ENCODE measurements at places on chromosomes 1 and 21. TPM values are rescaled to one million over a fixed set of nuclear protein-coding genes. Genes with fewer than 3 reads are reported as not detected.

Gene C1orf94
- total RNA-seq, result not detected

Gene C1QB
- total RNA-seq, result 165 TPM

DNA sequence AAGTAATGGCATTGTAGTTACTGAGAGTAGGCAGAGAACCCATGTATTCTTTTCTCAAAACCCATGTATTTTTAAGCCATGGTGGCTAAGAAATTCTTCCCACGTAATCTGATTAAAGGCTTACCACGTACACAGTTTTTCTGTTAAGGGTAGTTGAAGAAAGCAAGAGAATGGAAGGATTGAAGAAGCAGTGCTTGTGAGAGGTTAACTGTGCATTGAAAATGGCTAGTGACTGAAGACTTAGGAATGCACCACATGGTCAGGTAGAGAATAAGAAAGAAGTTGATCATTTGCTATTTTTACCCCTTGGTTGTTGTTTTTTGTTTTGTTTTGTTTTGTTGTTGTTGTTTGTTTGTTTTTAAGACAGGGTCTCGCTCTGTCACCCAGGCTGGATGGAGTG, 178.9 kb upstream of the SNX7 start:
- no peak for DNase-seq

DNA sequence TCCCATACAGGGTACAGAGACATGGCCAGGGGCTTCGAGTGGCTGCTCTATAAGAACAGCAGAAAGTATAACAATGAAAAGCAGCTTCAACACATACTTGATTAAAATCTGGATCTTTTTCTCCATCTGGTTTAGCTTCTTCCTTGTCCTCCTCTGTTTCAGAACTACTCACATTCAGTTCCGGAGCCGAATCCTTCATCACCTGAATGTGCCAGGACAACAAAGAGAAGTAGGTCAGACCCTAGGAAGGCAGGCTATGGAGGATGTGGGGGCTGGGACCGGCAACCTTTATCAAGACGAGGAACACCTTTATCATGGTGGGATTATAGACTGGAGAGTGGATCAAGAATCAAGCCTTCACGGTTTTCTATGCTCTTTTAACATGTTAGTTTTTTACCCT, 32.2 kb upstream of the RAP1GAP start:
- DNase-seq, result no peak

- DNase-seq, result no peak
Measured at GRCh38 chr1:15114884-15115283, 38.7 kb upstream of the TMEM51 start.

DNA sequence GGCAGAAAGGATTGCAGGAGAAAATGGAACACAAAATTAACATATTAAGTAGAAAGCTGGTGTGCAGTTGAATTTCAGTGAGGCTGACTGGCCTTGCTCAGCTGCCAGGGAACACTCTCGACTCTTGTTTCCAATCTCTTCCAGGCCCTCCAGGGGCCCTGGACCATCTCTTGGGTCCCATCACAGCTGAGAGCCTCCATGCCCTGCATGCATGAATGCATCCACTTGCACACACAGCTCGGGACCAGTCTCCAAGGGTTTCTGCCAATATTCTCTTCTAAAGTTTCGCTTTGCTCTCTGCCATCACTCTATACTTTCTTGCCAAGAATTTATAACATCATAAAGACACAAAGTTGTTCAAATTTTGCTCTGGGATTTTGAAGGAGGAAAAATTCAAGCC, 200.3 kb downstream of the DSCAM start:
- no peak for DNase-seq

DNA sequence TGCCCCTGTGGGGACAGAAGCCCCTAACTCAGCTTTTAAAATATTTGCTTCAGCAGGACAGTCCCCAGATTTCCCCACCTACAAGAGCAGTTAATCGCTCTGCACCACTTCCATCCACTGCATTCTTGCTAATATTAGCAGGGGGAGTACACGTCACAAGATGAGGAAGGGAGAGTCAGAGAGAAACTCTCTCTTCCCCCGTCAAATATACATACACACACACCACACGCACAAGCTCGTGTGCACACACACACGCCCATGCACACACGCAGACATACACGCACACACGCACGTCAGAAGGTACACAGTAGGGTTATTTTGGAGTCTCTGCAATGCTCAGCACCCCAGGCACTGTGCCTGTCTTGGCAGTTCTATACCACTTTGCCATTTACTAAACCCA, 2.1 kb downstream of the CLCA1 start:
- no peak for DNase-seq

Gene CAP1
- total RNA-seq, result 88.8 TPM

GRCh38 chr1:19676438-19676922, 11.8 kb downstream of the HTR6 start:
- DNase-seq, result peak; percentile 76

Gene THEM5
- not detected for total RNA-seq

GRCh38 chr1:151655371-151655770, 43.5 kb downstream of the SNX27 start:
- DNase-seq, result no peak

DNA sequence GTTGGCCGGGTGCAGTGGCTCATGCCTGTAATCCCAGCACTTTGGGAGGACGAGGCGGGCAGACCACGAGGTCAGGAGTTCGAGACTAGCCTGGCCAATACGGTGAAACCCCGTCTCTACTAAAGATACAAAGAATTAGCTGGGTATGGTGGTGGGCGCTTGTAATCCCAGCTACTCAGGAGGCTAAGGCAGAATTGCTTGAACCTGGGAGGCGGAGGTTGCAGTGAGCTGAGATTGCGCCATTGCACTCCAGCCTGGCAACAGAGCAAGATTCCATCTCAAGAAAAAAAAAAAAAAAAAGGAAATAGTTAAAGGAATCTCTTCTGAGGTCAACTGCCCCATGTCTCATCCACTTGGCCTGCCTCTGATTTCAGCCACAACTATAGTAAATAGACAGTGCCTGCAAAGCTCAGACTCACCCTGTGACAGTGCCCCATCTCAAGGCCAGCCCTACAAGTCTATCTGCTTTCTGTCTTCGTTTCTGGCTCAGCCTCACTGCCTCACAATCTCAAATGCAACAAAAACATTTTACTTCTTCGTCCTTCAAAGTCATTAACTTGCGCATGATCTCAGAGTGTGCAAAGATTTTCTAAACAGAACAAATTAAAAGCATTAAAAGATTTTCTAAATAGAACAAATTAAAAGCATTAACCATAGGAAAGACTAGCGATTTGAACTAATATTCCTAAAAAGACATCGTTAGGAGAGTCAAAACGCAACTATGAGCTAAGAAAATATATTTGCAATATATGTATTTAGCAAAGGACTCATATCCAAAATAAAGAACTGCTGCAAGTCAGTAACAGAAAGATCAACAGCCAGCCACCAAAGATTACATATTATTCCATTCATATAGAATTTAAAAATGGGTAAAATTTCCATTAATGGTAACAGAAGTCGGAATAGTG, 65.0 kb upstream of the PRDX6 start:
- no peak for DNase-seq

- no peak for DNase-seq
Measured at GRCh38 chr21:44848821-44849521, 24.5 kb downstream of the PTTG1IP start.

DNA sequence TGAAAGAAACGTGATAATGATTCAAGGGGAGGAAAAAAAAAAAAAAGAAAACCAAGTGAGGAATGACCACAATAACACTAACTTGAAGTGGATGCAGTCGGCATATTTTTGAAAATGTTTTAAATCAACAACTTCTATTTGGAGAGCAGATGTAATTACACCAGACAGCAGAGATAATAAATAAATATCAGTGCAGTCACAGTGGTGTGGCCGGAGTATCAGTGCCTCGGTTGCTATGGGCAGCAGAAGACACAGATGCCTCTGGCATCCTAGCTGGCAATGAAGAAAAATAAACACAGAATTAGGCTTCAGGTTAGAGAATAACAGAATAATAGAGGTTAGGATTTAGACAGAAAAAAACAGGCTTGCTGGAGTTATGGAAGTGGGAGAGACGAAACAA, 888.3 kb downstream of the LTN1 start:
- DNase-seq, result no peak

Gene IL20
- not detected for total RNA-seq

DNA sequence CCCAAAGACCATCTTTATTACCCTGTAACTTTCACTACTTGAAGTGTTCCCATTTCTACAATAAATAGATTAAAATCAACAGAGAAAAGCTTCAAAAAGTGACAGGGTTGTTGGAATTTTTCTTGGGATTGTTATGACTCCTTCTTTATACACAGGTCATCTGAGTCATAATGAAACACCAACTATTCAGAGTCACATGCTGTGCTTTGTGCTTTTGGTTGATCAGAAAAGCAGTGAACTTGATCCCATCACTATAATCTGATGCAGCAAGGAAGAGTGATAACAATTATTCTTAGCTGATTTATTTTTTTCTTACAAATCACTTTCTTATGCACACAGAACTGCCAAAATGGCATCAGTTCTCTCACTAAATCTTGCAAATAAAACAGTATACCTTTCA, 422.9 kb downstream of the PTBP2 start:
- no peak for DNase-seq

GRCh38 chr1:68442822-68443556, 6.8 kb downstream of the RPE65 start:
- DNase-seq, result no peak

Gene TGFBR3
- 36.3 TPM for total RNA-seq

DNA sequence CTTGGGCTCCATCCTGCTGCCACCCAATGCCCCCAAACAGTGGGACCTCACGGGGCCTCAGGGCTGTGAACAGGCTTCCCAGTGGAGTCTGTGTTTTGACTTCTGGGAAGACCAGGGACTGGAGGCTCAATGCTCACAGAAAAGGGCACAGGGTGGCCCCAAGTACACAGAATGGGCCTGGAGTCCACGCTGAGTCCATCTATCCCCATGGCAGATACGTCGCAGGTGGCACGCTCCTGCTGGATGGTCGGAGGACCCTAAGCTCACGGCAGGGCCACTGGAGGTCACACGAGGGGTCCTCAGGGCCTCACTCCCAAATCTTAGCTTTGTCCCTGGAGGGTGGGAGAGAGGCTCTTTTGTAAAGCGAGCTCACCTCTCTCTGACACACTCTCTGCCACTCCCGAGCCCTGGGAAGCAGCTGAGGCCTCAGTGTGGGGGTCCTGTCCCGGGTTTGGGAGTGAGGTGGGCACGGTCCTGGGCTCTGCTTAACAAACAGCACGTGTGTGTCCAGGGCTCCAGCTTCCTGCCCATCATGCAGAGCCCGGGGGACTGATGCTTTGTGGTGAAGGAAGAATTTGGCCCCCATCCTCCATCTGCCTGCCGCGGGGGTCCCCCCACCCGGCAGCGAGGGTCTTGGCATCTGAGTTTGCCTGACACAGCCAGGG, 27.2 kb upstream of the TTC34 start:
- peak; percentile 62 for DNase-seq

GRCh38 chr1:24713176-24713575, 32.1 kb upstream of the CLIC4 start:
- DNase-seq, result no peak

Gene PERM1
- total RNA-seq, result 174 TPM

DNA sequence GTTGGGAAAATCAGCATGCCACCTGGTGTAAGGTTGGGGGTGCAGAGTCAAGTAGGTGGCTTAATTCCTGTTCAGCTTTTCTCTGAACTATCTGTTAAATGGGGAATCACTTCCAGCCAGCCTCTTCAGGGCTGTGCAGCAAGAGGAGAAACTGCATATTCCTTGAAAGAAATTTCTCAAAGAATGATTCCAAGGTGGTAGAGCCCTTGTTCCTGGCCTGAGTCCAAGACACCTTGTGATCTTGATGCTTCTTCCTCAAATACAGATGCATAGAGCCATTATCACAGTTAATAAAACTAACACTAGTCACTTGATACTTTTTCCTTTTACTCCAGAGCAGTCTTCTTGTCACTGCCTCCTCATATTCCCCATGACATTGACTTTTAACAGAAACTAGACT, 5.2 kb downstream of the TXLNA start:
- DNase-seq, result no peak

Gene NLRP3
- total RNA-seq, result 1.2 TPM

Gene SPOCD1
- not detected for total RNA-seq

GRCh38 chr1:201511396-201511940, 4.5 kb upstream of the CSRP1 start:
- no peak for DNase-seq

Gene OR2AK2
- not detected for total RNA-seq

- DNase-seq, result no peak
Measured at GRCh38 chr1:54013393-54014008, 4.5 kb downstream of the LDLRAD1 start.

- DNase-seq, result no peak
Measured at GRCh38 chr1:32220746-32221580, 1.2 kb downstream of the TMEM234 start.

Gene HSPB7
- total RNA-seq, result 4,074 TPM

DNA sequence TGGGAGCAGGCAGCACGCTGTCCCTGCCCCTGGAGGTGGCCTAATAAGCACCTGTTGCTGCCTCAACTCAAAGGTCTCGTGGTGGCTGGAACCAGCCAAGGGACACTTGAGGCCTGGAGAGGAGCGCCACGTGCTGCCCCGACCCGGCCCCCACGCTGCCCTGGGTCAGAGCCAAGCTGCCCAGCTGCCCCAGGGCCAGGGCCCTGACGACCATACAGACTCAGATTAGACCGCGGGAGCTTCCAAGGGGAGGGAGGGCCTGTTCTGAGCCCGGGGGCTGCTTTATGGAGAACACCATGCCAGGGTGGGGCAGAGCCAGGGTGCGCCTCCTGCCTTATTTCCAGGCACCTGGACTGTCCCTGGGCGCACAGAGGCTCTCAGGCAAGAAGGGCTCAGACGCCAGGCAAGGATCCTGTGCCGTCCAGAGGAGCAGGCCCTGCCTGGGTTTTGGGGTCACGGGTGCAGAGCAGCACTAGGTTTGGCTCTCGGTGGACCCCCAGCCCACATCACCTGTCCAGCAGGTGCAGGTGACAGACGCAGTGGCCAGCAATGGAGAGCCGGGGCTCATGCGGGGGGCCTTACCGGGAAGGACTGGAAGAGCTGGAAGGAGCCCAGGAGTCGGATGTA, 18.6 kb downstream of the KRTAP10-1 start:
- DNase-seq, result no peak

DNA sequence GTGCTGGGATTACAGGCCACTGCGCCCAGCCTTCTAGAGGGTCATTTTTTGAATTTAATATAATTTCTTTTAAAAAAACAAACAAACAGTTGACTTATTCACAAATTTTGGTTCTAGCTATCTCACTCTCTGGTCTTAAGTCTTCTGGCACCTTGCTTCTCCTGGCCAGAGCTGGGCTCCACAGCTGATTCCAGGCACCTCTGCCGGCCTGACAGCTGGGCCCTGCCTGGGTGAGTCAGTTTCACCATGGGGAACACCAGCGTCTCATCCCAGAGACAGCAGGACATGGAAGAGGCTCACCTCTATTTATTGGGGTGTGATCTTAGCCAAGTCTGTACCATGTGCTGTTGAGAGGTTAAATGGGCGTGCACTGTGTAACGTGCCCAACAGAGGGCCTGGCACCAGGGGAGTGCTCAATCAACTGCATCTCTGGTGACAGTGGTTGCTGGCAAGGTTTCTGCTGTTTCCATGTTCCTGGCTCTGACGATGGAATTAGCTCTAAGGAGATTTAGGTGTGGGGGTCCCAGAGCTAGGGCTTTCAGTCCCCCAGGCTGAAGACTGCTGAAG, 956 bp downstream of the CPLANE2 start:
- no peak for DNase-seq

Gene C2CD2
- total RNA-seq, result 7.0 TPM
